Activated T-helper 1 cell treated with anti-CD3 and anti-CD28 coated beads, Interleukin-12 subunit alpha, Interleukin-12 subunit beta, Interleukin-2, Interleukin-4 antibody, amounts not matched to agents 30 ng/mL and 10 ng/mL and 1 ng/mL, durations not matched to agents 14 hours and 24 hours and 36 hours (primary cell): ENCODE measurements at places on chromosomes 7 and 10. TPM values are rescaled to one million over a fixed set of nuclear protein-coding genes. Genes with fewer than 3 reads are reported as not detected.

Gene COX15
- 36.7 and 38.1 TPM in 2 replicates for total RNA-seq

DNA sequence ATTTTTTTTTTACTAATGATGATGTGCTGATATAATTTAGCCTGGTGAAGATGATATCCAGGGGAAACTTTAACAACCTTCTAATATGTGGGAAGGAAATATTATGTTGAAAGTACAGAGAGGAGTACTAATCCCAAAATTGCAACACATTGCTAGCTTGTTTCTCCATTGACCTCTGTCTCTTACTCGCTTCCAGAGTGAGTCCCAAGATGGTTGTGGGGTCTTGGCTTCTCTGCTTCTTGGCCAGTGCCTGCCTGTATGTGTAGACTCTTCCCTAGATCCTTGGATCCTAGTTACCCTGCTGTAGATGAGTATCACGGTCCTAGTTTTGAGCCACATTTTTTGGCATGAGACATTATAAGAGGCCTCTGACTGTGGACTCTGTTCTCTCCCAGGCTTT is 17.5 kb downstream of the BMPER start:
- DNase-seq, result no peak

DNA sequence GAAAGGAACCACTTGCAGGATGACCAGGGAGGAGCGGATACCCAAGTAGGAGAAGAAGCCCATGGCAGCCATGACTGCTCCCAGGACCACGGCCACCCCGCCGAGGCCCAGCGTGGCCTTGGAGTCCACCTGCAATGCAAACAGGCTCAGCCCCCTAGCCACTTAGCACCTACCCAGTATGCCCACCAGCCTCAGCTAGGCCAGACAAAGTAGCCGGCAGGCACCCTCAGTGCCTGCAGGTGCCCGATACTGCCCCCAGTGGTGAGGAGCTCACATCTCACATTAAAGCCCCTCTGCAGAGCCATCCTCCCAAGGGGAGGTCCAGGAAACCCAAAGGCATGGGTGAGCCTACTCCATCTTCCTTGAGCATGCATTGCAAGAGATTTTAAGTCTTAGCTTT is 6.6 kb downstream of the NPC1L1 start:
- peak; percentile 28 for DNase-seq

DNA sequence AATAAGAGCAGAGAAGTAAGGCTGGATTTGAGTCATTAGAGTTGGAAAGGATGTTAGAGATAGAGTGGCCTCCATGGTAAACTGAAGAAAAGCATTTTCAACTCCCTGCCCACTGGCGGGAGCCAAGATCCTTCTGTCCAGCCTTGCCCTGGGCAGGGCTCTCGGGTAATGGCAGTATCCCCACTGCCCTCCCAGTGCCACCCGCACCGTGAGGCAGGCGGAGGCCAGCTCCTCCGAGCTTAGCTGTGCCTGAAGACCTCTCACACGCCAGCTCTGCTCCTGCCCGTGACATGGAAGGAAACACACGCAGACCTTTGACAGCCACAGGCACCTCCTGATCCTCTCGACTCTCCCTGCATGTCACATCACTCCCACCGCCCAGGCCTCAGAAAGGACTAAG is 22.3 kb downstream of the BCCIP start:
- no peak for DNase-seq

DNA sequence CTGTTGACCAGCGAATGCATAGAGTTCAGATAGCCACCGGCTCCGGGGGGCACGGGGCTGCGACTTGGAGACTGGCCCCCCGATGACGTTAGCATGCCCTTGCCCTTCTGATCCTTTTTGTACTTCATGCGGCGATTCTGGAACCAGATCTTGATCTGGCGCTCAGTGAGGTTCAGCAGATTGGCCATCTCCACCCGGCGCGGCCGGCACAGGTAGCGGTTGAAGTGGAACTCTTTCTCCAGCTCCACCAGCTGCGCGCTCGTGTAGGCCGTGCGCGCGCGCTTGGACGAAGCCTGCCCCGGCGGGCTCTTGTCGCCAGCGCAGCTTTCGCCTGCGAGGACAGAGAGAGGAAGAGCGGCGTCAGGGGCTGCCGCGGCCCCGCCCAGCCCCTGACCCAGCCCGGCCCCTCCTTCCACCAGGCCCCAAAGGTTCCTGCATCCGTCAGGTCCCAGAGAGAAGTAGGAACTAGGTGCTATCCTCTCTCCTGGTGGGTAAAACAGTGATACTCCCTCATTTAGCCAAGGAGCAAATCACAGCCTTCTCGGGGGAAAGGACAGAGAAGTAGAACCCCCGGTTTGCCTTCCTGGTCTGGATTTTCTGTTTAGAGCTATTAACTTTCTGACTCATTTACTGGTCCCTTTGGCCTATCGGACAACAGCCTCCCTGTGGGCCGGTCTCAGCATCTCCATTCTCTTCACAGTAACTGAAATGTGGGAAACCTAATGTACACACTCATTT is 6.1 kb upstream of the HOXA2 start:
- DNase-seq, result no peak

GRCh38 chr10:50929670-50930069 is 44.2 kb upstream of the A1CF start:
- no peak for DNase-seq
